ENCODE measurements at places on chromosomes 3 and 15.

DNA sequence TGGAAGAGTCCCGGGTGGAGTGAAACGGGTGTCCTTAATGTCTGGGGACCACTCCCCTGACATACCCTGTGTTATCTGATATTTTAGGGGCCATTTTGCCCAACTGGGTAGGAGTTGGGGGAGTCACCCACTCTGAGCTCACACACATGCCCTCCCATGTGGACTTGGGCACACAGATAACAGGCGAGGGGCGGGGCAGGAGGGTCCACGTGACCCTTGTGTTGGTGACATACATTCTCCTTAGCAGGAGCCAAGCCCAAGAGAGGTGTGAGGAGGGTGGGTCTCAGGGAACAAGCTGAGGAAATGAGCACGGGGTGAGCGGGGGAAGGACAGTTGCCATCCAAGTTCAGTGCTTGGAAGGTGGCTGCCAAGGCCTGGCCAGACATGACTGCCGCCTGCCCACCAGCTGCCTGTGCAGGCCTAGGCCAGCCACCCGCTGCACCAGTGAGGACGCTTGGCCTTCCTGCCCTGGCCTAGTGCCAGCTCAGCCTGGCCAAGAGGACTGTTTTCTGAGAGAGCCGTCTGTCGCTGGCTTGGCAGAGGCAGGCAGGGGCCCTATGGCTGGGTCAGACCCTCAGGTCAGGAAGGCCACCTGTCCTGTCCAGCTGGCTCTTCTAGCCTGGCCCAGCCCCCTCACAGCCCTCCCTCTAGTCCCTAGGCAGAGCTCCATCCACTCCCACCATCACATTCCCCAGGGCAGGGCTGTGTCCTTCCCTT, 31.3 kb upstream of the TMEM115 start:
- no peak for DNase-seq

DNA sequence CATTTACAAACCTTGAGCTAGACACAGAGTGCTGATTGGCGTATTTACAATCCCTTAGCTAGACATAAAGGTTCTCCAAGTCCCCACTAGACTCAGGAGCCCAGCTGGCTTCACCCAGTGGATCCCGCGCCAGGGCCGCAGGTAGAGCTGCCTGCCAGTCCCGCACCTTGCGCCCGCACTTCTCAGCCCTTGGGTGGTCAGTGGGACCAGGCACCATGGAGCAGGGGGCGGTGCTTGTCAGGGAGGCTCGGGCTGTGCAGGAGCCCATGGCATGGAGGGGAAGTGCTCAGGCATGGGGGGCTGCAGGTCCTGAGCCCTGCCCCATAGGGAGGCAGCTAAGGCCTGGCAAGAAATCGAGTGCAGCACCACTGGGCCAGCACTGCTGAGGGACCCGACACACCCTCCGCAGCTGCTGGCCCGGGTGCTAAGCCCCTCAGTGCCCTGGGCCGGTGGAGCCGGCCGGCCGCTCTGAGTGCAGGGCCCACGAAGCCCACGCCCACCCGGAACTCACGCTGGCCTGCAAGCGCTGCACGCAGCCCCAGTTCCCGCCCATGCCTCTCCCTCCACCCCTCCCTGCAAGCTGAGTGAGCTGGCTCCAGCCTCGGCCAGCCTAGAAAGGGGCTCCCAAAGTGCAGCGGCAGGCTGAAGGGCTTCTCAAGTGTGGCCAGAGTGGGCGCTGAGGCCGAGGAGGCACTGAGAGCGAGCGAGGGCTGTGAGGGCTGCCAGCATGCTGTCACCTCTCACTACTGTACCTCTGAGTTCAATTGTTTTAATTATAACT, 1213.9 kb downstream of the OTOL1 start:
- no peak for DNase-seq

DNA sequence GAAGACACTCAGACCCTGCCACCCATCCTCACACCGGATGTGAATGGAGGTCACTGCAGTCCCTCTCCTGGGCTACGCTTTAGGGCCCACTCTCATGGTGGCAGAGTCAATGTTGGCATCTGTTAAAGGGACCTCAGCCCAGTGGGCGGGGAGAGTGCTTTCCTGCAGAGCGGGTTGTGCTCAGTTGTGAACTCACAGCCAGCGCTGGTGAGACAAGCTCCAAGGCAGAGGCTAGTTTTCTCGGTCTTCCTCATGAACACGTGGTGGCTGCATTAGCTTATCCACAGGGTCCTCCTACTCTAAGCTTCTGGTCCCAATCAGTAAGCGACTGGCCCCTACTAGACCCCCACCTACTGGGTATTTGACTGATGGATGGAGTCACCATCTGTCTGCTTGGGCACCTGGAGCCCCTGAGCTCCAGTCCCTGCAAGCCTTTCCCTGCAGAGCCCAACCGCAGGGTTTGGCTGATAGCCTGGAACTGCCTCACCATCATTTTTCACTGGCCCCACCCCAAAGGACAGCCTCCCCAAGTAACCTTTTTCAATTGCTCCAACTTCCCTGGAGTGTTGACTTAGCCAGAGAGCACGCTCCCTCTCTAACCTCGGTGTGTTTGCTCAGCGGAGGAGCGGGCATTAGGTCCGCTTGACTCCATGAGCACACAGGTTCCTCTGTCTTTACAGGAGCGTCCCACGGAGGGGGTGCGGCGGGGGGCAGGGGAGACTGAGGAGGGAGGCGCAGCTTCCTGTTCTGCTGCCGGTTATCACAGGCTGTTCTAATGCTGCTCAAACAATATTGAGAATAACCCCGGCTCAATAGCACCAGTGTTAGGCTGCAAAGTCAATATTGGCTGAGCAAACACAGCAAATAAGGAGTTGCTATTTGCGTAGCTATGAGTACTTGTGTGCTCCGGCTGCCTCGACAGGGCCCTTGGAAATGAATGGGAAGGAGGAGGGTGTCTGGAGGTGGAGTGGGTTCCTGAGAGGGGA, 141.7 kb downstream of the RPLP1 start:
- no peak for DNase-seq

GRCh38 chr3:141524988-141525387, 38.2 kb downstream of the RASA2 start:
- DNase-seq = no peak

- DNase-seq = no peak
Measured at GRCh38 chr3:183163563-183163962, 1.0 kb upstream of the LAMP3 start.
